Kidney (tissue), 22 donors: ENCODE measurements at places on chromosomes 12 and 14.

DNA sequence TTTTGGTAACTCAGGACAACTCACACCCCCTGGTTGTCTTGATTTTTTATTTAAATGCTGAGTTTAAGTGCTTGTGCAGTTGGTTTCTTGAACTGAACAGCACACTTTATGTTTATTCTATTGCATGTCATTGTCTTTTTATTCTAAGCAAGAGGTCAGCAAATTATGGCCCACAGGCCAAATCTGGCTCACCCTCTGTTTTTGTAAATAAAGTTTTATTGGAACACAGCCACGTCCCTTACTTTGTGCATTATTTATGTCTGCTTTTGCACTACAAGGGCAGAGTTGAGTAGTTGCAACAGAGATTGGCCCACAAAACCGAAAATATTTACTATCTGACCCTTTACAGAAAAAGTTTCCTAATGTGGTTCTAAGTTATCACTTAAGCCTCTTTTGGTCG is 52.3 kb downstream of the SUDS3 start:
- no peak for DNase-seq

GRCh38 chr14:79294499-79294898 is 916.8 kb downstream of the DIO2 start:
- DNase-seq, result no peak

DNA sequence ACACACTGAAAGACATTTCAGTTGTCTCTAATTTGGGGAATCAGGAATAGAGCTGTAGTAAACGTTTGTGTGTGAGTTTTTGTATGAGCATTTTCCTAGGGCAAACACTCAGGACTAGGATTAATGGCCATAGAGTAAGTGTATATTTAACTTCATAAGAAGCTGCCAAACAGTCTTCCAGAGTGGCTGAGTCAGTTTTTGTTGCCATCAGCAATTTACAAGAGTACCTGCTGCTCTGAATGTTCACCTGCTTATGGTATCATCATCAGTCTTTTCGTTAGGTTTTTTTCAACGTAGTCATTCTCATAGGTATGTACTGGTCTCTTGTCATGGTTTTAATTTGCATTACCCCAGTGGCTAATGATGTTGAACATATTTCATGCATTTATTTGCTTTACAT is 30.6 kb upstream of the TRHDE start:
- no peak for DNase-seq

GRCh38 chr14:32938719-32939253 is at the start of gene NPAS3:
Gene NPAS3 (plus strand): TSS chr14:32938879.
- DNase-seq, result no peak

DNA sequence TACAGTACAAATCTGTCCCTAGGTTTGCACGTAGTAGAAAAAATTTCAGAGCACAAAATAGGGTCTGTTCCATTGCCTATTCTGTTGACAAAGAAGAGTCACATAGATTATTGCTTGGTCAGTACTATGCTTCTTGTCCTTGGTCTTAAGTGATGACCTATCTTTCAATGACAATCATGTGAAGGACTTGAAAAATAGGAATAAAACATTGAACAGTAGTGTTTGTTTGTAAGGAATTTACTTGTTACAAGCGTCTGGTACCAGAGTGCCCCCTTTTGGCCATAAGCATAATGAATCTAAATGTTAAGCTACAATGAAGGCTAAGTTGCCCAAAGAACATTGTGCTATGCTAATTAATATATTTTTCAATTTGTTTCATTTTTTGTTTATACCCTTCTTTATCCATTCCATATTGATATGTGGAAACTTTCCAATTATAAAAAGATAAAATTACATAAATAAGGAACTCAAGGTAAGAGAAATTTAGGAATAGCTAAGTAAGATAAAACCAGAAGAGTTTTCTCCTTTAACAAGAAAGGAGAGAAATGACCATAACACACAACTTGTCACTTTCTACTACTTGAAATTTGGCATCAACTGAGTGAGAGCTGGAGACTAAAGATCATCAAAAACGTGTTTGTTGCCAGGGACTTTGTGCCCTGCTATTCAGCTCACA is 204.7 kb downstream of the EPS8 start:
- DNase-seq, result no peak

- DNase-seq, result no peak
These were observed 11.8 kb downstream of the CCDC92 start for GRCh38 chr12:123960856-123961255.

DNA sequence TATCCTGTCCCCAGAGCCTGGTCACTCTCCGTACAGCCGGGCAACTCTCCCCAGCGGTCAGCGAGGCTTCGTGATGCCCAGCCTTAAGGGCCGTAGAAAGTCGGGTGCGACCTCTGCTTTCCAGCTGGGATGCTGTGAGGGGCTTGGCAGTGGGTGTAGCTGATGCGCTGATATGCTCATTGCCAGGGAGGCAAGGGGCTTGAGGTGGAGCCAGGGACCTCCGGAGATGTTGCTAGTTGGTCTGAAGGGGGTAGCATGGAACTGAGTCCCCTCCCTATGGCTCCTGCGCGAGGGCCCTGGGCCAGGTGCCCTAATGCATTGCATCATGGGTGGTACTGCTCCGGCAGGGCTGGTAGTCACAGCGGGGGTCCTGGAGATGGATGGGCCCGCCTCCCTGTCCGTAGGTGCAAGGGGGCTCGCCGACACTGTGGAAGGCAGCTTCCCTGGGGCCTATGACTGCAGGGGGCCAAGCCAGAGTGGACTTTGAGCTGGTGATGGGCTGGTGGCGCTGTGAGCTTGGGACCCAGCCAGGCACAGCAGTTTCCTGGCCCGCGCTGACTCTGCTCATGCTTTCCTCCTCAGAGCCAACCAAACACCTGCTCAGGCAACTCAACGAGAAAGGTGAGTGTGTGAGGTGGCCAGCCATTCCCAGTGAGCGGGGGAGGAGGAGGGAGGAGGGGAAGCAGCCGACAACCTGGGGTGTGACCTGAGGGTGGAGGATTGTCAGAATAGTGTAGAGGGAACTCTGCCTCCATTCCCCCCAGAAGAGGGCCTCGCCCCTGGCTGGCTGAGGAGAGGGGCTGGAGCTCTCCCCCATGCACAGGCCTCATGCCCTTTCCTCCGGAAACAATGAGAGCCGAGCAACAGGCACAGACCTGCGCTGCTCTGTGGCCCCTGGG is 32.3 kb downstream of the PLEKHG3 start:
- peak; percentile 86 for DNase-seq

DNA sequence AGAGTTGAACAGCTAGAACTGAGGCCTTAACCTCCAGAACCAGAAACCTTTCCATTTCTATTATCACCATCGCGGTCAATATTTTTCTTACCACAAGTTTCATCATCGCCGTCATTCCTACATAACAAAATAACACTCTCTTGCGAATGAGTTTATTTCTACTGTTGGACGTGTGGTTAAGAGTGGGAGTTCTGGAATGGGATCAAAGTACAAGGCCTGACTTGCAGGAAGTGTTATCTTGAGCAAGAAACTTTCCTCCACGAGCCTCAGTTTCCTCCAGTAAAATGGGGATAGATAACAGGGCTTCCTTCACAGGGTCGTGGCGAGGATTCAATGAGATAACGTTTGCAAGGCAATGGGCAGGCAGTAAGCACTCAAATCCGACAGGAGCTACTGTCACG is 652 bp downstream of the SART3 start:
- DNase-seq, result no peak

- DNase-seq, result no peak
These were observed 40.5 kb downstream of the DIO3 start for GRCh38 chr14:101601606-101602465.

DNA sequence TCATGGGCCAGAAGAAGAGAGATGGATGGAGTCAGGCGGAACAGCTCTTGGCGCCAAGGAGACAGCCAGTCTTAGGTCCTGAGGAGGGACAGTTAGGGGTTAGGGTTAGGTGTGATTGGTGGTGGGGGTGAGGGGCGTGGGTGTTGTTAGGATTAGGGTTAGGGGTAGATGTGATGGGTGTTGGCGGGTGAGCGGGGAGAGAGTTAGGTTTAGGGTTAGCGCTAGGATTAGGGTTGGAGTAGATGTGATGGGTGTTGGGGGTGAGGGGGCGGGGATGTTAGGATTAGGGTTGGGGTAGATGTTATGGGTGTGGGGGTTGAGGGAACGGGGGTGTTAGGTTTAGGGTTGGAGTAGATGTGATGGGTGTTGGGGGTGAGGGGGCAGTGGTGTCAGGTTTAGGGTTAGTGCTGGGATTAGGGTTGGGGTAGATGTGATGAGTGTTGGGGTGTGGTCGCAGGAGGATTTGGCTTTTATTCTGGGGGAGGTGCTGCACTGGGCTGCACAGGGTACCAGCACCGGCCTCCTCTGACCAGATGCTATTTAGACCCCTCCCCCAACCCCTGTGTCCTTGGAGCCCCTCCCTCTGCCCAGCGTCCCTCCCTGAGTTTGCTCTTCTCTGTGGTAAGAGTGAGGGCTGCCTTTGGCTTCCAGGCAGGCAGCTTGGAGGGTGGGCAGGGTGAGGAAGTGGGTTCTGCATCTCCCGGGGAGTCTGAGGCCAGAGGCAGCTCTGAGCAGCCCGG is 35.6 kb upstream of the FBRSL1 start:
- no peak for DNase-seq

GRCh38 chr12:22101749-22102243 is 55.8 kb downstream of the CMAS start:
- no peak for DNase-seq

- no peak for DNase-seq
These were observed 13.9 kb downstream of the CAPZA3 start for GRCh38 chr12:18751866-18752265.

DNA sequence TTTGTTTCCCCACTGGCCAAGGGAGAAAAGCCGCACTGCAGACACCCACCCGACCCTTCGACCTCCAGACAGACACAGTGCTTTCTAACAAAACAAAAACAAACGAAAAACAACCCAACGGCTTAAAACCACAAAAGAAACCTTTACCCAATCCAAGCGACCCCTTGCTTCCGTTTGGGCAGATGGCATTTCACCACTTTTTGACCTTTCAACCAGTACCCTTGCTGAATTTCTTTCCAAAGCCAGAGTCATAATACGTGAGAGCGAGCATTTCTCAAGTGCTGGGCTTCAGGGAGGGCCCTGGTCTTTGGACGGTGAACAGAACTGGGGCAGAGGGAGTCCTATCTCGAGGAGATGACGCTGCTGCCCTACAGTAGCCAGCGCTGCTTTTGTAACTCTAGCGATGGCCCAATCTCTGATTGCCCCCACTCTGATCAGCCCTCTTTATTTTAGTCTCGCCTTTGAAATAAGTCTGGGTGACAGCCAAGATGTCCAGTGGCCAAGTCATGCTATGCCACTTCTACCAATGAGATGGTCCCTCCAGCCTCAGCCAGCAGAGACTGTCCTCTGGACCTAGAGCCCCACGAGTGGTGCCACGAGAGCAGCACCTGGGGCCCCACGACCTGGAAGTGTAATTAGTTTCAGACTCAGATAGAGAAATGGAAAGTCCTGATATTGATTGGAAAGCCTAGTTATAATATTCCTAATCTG is 21.9 kb upstream of the ADIPOR2 start:
- DNase-seq, result no peak

- peak; percentile 81 for DNase-seq
These were observed 124.1 kb downstream of the SSPN start for GRCh38 chr12:26319511-26319910.

GRCh38 chr14:64992328-64992885 is 5.7 kb downstream of the FNTB start:
- no peak for DNase-seq

DNA sequence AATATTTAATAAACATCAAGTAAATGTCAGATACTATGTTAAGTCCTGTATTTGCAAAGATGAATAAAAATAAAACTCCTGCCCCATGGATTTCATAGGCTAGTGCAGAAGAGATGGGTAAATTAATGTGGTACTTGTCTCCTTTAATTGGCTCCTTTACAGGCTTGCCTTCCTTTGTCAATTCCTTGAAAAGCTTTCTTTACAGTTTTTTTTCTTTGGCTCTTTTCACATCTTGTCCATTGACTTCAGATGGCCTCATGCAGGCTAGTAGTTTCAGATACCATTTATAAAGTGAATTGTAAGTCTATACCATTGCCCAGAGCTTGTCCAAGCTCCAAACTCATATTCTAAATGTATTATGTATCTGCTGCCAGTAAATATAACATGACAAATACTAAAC is 128.7 kb upstream of the GARIN2 start:
- DNase-seq, result no peak
